ENCODE measurements at places on chromosomes 11 and 22. TPM values are rescaled to one million over a fixed set of nuclear protein-coding genes. Genes with fewer than 3 reads are reported as not detected.

CALCA gene
- total RNA-seq: 0.56 TPM

GRCh38 chr11:79436919-79437277 lies 3.9 kb downstream of the TENM4 start:
- no peak for DNase-seq

- no peak for DNase-seq
Observed at GRCh38 chr11:124753205-124753604, 1.1 kb upstream of the VSIG2 start.

DRD2 gene
- 0.67 TPM for total RNA-seq

DNA sequence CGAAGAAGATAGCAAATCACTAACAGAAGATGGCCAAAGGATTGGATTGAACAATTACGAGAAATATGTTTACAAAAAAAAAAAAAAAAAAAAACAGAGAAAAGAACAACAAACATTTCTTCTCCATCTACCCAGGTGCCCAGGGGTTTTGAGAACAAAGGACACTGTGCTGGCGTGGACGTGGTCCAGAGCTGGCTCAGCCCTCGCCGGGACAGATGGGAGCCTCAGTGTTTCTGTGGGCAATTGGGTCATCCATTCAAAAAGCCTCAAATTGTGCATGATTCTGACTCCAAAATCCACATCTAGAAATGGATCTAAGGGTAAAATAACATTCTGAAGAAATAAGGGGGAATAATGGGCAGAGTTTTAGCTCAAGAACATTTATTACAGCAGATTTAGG lies 63.1 kb downstream of the DHCR7 start:
- DNase-seq: no peak

SLC17A6 gene
- not detected for total RNA-seq

GRCh38 chr11:122287401-122287800 lies 171.4 kb upstream of the BLID start:
- no peak for DNase-seq

CREB3L1 gene
- 20.3 TPM for total RNA-seq

DNA sequence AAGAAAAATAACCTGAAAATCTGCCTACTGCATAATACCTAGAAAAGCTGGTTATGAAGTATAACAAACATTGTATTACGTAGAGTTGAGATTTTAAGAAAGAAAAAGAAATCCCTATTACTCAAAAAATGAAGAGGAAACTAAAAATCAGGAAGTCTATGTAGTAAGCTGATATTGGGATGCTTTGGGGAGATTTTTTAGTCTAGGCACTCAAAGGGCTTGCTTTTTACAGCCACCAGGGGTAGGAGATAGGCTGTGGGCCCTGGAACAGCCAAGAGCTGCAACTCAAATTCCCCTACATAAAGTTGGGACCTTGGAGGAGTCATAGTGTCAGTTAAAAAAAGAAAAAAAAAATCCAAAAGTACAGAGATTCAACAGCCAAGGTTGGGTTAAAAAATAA lies 90.4 kb downstream of the RELT start:
- no peak for DNase-seq

Data from hepatocyte (in vitro differentiated cells).